ENCODE measurements at places on chromosomes 6 and 20.
A peak's percentile ranks its signal among the peaks of the same experiment; 100 is the strongest.

GRCh38 chr20:46853926-46854325 is 40.7 kb upstream of the EYA2 start:
- DNase-seq = no peak

DNA sequence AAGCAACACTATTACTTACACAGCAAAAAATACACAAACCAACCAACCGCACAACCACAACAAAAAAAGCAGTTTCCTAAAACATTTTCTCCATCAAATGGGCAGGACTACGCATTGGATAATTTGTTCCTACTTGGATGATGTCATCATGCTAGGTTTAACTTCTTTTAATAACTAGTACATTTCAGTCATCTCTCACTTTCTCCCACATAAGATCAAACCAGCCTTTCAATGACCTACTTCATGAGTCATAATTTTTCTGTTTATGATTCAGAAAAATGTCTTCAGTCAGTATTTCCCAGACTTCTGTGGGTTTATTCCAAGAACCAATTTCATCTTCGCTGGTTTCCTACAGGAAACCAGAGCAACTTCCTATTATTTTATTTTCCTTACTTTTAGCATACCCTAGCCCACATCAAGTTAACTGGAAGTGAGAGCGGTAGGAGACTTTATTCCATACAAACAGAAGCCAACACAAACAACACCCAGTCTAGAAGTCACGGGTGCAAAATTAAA is 134.2 kb downstream of the GMDS start:
- DNase-seq = no peak

DNA sequence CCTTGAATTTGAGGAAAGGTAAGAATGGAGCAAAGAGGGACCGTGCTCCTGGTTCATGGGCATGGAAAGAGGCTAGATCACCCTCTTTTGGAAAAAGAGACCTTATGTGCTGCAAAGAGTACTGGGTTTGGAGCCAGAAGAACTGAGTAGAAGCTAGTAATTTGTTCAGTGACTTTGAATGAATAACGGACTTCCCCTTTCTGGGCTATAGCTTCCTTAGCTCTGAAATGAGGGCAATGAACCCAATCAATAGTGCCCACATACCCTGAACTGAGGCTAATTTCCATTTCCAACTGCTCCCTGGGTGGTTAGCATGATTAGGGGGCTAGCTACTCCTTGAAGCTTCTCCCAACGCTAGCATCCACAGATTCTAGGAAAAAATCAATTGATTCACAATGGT is 121.4 kb downstream of the UNC5CL start:
- DNase-seq = no peak

- peak; percentile 87 for DNase-seq
These were observed 20.8 kb upstream of the HCK start for GRCh38 chr20:32031007-32031958.

- no peak for DNase-seq
These were observed 3.3 kb downstream of the KCNS1 start for GRCh38 chr20:45097485-45098102.

DNA sequence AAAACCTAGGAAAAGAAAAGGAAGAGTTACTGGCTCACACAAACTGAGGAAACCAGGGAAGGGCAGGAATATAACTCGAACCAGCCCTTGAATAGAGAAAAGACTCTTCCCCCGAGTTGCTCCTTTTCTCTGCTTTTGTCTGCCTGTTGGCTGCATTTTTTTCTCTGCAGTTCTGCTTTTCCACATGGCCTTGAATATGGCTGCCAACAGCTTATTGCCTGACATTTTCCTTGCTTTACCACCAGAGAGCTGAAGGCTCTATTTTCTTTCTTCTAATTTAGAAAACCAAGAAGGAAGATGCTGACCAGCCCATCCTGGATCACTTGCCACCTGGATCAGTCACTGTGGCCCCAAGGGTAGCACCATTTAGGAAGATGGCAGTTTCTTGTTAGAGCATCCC is 164.8 kb upstream of the MAN1A1 start:
- DNase-seq = no peak

DNA sequence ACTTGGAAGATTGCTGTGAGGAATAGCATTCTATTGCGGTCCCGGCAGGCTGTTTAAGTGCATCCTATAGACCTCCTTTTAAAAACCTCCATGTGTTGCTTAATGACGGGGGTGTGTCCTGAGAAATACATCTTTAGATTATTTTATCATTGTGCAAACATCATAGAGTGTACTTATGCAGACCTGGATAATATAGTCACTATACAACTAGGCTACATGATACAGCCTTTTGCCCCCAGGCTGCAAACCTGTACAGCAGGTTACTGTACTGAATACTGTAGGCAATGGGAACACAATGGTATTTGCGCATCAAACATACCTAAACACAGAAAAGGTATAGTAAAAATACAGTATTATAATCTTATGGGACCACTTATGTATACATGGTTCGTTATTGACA is 175.6 kb downstream of the RNF144B start:
- DNase-seq = no peak

- no peak for DNase-seq
These were observed 404.9 kb upstream of the SOX4 start for GRCh38 chr6:21188505-21189223.
